ENCODE measurements at places on chromosomes 1 and 21.
A peak's percentile ranks its signal among the peaks of the same experiment; 100 is the strongest.

GRCh38 chr1:39194398-39195051, 10.0 kb upstream of the MACF1 start:
- no peak for DNase-seq

DNA sequence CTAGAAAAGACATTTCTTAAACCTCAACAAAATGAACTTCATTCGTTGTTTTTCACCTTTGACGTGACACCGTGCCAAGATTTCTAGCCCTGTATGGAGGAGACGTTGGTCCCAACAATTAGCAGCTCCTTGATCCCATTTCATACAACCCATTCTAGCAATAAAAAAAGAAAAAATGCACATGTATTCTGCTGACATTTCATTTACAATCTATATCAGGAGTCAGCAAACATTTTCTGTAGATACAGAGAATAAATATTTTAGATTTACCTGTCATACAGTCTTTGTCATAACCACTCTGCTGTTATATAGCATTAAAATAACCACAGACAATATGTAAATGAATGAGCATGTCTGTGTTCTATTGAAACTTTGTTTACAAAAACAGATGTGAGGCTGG, 7.0 kb upstream of the TAF1A start:
- no peak for DNase-seq

GRCh38 chr1:28887835-28888682, 26.3 kb upstream of the EPB41 start:
- DNase-seq: no peak

DNA sequence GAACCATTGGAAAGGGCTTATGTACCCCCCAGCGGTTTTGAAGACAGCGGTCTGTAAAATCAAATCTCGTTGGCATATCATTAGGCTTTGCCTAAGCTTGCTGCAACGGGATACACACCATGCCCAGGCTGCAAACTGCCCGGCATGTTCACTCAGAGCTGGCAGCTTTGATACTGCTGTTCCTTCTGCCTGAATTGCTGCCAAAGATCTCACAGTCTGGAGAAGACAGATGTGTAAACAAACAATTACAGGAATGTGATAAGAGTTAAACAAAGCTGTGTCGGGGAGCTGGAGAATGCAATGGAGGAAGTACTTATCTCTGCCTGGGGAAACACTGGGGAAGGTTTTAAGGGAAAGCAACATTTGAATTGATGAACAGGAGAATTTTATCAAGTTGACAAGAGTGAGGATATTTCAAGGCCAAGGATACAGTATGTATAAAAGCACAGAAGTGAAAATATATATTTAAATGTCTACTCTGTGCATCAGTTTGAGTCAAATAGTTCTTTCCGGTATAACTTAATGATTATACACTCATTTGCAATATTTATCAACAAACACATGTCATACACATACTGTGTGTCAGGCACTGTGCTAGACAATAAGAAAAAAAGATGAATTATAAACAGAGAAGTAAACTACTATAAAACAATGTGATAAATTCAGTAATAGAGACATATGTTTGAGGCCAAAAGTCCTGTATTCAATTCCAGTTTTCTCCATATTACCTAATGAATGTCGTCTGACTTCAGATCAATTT, 29.9 kb downstream of the CHML start:
- DNase-seq: no peak

DNA sequence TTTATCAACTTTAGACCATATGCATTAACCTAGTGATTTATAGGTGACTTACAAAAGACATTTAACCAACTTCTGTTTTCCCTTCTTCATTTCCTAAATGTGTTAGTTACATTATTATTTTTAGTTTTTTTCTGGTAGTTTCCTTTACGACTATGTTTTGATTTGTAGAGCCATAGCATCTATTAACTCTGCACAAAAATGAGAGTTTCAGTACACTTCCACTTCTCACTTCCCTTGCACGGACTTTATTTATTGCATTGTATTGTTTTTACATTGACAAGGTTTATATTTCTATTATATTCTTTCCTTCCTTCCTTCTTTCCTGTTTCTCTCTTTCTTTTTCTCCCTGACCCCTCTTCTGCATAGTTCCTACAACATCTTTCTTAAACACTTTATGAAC, 14.7 kb downstream of the PKN2 start:
- no peak for DNase-seq

DNA sequence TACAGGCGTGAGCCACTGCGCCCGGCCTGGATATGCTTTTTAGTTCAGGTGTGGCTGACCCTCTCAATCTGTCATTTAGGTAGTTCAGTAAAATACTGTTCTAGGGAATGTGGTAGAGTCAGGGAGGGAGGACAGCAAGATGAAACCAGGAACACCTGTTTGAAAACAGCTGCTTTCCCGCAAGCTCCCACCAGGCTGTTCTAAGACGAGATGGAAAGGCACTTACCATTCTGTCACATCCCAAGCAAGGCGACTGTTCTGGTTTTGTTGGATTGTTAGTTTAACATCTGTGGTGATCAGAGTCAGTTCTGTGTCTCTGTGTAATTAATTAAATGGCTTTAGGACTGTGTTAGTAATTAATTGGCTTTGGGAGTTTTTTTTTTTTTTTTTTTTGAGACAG, 2.9 kb downstream of the CHAF1B start:
- no peak for DNase-seq

DNA sequence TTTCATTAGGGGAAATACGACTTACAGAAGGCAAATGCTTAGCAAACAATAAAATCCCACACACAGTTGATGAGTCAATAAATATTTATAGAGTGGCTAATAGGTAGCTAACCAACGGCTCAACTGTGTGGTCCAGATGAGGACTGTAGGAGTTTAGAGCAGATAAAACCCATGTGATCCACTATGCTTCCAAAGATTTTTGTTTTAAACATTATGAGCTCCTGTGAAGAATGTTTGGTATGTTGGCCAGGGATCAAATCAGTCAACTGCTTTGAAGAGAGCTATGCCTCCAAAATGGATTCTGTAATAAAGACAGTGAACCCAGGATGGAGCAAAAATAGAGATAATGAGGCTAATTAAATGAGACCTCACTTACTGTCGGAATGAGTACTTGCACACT, 72.3 kb upstream of the COL11A1 start:
- peak; percentile 80 for DNase-seq

GRCh38 chr1:201006450-201006849, 17.1 kb downstream of the KIF21B start:
- DNase-seq: no peak

GRCh38 chr1:116346943-116347673, 25.9 kb upstream of the ATP1A1 start:
- DNase-seq: no peak

GRCh38 chr1:22412932-22413727, 38.5 kb upstream of the ZBTB40 start:
- DNase-seq: peak; percentile 83

DNA sequence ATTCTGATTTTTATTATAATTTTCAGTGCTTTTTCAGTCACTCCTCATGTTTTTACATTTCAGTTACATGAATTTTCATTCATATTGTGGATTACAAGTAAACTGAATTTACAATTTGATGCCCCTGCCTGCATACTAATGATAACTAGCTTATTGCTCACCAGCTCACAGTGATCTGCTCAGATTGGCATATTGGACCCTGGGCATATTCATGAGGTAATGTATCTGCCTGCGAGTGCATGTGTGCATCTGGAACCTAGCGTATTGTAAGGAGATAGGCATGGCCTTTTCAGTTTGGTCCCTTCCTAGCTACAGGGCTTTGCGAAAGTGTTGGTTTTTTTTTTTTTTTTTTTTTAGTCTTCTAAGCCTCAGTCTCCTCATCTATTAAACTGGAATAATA, 213.7 kb downstream of the SDCCAG8 start:
- DNase-seq: no peak

DNA sequence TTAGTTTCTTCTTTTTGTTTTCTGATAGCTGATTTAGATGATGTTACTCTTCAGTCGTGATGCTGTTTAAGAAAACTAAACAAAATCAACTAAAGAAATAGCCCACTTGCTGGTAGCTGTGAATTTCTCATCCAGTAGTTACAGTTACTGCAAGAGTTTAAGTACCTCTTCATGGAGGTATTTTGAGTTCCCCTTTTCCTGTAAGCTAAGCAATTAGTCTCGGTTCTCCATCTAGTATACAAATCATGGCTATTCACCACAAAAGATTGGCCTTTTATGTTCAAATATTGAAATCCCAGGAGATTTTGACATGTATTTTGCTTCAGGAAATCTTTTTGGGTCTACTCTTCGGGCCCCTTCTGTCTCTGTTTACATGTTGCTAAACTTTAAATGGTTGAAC, 31.1 kb downstream of the HUNK start:
- no peak for DNase-seq

DNA sequence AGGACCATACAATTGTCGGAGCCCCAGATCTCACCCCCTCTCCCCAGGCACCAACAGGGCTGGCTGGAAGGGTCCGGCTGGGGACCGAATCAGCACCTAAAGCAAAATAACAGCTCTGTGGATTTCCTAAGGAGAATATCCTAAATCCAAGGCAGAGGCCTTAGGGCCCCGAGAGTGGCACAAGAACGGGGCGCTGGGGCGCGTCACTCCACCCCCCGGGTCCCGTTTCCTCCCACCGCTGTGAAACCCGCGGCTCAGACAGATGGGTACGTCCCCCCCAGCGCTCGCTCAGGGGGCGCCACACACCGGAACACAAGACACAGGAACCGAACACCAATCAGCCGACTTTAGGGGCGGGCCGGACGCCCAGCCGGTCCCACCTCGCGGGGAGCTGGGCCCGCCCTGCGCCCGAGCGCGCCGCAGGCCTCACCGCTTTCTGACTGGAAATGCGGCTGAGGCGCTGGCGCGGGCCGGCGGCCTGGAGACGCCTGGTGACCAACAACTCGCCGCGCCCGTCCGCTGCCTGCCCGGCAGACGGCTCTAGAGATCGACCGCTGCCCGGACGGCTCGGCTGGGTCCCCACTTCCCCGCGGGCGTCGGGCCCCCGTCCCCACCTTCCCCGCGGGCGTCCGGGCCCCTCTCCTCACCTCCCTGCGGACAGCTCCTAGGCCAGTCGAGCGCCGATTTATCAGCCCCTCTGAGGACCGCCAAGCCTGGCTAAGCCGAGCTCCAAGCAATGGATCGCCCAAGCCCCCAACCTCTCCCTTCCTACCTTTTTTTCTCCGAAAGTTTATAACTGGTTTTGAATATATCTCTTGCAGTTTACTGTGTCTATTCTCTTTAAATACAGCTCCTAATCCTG, at the start of gene HFM1:
HFM1 (minus strand) TSS at position 687 of the 862 bp plus-strand sequence. CDS start 3,755 bp downstream, outside the sequence.
- DNase-seq: peak; percentile 64

GRCh38 chr1:167128261-167129227, 34.7 kb downstream of the STYXL2 start:
- DNase-seq: no peak

GRCh38 chr1:159962176-159962575, 8.1 kb upstream of the SLAMF9 start:
- DNase-seq: no peak

DNA sequence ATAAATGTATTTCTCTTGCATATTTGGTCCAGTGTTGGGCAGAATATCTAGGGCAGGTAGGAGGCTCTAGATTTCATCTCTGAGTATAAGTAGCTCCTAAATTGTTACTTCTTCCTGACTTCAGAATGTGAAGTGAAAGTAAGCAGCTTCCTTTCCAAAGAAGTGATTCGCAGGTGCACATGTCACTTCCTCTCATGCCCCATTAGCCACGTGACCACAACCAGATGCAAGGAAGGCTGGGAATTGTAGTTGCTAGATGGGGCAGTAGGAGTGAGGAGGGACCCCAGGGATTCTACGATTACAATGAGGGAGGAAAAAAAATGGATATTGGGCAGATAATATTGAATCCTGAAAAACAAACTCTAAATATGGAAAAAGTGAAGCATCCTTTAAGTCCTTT, 113.2 kb upstream of the CYYR1 start:
- peak; percentile 21 for DNase-seq

GRCh38 chr1:934991-935750, 11.4 kb downstream of the SAMD11 start:
- no peak for DNase-seq

GRCh38 chr1:156549390-156549789, 23.0 kb downstream of the IQGAP3 start:
- no peak for DNase-seq

DNA sequence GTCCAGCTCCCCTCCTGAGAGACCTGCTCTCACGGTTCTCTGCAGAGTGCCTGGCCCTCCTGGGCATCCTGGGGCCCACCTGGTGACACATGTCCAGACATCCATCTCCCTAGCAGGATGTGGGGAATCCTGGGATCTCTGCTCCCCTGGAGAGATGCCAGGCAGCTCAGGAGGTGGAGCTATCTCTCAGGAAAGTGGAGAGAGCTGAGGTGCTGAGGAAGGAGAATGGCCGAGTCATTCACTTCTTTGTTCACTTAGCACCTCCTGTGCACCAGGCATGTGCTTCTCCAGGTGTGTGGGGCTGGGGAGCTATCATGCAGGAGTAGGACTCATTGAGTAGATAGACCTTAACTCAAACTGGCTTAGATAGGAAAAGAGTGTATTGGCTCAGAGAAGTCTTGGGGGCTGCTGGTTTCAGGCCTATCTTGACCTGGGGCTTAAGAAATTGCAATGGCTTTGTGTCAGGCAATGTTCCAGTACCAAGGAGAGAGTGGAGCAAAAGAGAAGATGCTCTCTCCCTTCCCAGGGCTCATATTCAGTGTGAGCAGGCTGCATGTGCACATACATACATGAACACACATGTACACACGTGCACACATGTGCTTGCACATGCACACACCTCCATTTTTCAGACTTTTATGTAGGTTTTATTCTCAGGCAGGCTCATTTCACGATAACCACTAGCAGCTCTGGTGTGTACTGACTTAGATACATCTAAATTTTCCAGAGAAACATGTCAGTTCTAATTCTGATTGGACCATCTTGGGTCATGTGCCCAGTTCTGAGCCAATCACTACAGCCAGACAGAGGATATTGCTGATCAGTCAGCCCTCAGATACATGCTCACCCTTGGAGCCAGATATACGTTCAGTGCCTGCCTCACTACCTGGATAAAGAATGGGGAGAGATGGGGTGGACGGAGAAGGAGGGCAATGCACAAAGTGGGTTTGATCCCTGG, 437.6 kb downstream of the PTPRU start:
- DNase-seq: no peak

DNA sequence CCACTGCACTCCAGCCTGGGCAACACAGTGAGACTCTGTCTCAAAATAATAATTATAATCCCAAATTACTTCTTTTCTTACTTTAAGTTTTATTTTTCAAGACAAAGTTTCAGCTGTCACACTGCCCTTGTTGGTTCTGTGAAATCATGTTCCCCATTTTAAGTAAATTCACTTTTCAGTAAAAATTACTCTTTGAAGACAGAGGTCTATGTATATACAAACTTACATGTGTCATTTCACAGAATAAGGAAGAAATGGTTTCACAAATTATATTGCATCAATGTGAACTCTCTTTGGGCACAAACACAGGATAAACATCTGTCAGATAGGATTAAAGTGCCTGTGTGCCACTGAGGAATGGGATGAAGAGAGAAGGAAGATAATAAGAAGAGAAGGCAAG, 33.1 kb upstream of the ETS2 start:
- DNase-seq: no peak

GRCh38 chr1:157030728-157031127, 14.8 kb downstream of the ARHGEF11 start:
- DNase-seq: no peak

GRCh38 chr1:216020743-216021345, 402.4 kb downstream of the USH2A start:
- no peak for DNase-seq

Measured in AG10803 (cell line).